ENCODE measurements at places on chromosomes 16 and 17.

DNA sequence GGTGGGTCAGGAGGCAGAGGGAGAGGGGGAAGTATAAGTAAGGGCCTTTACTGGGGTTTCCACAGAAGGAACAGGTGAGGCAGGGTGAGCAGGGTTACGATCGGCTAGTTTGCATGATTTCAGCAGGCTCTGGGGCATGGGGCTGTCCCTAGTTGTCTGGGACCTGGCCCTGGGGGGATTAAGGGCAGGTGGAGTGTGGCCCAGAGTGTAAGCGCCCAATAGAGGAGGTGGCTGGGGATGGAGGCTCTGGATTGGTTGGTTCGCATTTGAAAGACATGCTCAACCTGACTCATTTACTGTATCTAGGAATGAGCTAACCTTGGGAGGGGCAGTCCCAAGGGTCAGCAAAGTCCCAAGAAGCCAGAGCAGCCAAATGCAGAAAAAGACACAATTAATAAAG lies 230.3 kb downstream of the MAP2K4 start:
- DNase-seq: no peak

DNA sequence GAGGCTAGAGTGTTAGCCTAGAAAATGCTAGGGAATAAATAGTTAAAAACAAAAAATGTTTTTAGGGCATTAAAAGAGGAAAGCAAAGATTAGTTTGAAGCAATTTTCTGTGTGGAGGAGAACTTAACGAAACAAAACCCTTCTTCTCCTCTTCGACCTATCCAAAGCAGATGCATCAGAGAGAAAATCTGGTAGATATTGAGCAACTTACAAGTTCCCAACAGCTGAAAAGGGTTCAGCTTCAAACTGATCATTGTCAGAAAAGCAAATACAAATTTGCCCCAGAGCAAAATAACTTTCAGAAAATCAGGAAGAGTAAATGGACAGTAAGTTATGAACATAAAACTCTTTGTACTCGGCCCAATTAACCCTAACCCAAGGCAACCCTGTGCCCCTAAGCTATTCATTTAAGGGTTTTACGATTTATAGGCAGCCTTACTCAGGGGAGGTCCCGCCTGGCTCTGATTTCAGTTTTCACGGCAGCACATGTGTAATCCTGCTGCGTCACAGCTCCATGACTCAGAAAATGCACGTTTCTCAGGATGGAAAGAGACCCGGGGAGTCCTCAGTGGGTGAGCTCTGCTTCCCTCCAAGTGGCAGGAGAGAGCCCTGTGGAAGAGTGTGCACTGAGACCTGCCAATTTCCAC lies 405.7 kb upstream of the SALL1 start:
- no peak for DNase-seq

- peak; percentile 68 for DNase-seq
These were observed 58.6 kb downstream of the EMP2 start for GRCh38 chr16:10521681-10522274.

GRCh38 chr17:34009912-34010311 lies 245.2 kb upstream of the CCL2 start:
- no peak for DNase-seq

- peak; percentile 66 for DNase-seq
These were observed 1.1 kb downstream of the CD300H start for GRCh38 chr17:74566132-74566753.

DNA sequence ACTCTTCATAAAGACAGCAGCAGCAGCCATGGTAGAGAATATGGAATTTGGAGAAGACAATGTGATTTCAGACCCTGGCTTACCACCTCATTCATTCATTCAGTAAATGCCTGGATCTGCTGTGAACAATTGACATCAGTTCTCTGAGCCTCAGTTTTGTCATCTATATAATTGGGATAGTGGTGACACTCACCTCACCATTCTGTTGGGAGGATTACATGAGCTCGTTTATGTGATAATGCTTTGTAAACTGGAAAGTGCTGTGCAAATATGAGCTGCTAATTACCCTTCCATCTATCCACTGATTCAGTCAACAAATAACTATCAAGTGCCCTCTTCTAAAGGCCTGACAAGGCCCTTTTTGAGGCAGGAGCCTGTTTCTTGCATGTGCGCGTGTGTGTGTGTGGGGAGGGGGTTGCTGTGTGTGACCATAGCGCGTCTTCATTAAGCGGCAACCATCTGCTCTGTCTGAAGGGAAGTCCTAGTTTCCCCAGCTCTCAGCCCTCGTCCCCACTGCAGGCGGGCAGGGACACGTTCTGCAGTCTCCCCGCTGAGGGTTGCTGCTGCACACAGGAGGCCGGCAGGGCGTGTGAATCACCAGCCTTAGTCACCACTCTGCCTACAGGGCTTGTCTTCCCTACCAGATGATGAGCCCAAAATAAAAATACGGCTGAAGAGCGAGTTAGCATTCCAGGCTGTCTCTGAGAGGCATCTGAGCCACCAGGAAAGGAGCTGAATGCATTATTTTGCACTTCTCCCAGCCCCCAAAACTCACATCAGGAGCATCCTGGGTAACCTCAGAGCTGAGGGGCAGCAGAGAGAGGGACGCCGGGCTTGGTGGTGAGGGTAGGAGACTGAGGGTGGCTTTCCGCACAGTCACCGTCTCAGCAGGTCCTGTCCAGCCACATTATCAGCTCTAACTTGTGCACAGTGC lies 19.9 kb downstream of the ARL4D start:
- DNase-seq: no peak

- DNase-seq: no peak
These were observed 175.5 kb downstream of the KATNIP start for GRCh38 chr16:27725236-27726000.

GRCh38 chr17:8393470-8394231 lies 4.0 kb downstream of the RNF222 start:
- DNase-seq: no peak

DNA sequence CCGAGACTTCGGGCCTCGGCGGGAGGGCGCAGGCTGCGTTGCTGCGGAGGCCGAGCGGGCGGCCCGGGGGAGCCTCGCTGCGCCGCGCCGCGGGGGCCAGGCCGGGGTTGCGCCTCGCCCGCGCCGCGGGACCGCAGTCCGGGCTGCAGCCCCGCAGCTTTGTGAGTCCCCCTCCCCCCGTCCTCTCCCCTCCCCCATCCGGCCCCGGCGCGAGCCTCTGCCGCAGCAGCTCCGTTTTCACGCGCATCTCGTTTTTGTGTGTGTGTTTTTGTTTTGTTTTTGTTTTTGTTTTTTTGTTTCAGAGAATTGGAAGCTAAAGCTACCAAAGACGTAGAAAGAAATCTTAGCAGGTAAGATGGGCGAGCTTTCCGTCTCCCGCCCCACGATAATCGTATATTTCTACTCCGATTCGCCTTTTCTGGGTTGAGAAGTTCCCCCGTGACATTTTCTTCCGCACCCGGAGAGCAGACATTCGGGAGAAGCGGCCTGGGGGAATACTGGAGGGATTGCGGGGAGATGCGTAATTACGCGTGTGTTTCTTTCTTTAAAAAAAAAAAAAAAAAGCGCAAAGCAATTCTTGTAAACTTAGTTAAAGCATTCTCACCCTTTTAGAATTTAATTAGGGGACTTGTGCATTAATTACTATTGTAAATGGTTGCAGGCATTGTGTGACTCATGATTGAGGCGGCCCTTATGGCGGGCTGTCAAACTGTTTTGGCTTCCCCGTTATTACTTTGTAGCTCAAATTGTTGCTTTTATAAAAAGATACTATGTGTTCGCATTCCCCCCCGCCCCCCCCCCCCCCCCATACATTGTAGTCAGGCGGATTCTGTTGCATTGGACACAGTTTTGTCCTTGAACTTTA lies 732 bp downstream of the TNRC6A start:
- peak; percentile 56 for DNase-seq

- no peak for DNase-seq
These were observed 1.8 kb upstream of the CDRT4 start for GRCh38 chr17:15469260-15469659.

DNA sequence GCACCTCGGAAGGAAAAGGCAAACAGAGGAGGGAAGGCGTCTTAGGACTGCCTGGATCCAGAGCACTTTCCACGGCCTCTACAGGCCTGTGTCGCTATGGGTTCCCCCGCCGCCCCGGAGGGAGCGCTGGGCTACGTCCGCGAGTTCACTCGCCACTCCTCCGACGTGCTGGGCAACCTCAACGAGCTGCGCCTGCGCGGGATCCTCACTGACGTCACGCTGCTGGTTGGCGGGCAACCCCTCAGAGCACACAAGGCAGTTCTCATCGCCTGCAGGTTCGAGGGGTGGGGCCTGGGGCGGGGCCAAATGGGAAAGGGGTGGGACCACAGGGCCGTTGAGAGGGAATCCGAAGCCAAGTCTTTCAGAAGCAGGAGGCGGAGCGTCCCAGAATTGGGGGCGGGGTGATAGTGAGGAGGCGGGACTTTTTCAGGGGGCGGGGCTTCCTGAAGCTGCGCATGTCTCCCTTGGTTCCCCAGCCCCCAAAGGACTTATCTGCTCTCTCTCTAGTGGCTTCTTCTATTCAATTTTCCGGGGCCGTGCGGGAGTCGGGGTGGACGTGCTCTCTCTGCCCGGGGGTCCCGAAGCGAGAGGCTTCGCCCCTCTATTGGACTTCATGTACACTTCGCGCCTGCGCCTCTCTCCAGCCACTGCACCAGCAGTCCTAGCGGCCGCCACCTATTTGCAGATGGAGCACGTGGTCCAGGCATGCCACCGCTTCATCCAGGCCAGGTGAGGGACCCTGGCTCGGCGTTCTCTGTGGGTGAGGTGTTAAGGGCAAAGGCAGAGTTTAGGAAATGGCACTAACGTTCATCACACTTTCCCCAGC lies 939 bp downstream of the BCL6B start:
- DNase-seq: peak; percentile 98

GRCh38 chr16:8847623-8848022 lies 21.2 kb downstream of the CARHSP1 start:
- DNase-seq: peak; percentile 10

- no peak for DNase-seq
These were observed 127.7 kb upstream of the GSE1 start for GRCh38 chr16:85485379-85485778.

DNA sequence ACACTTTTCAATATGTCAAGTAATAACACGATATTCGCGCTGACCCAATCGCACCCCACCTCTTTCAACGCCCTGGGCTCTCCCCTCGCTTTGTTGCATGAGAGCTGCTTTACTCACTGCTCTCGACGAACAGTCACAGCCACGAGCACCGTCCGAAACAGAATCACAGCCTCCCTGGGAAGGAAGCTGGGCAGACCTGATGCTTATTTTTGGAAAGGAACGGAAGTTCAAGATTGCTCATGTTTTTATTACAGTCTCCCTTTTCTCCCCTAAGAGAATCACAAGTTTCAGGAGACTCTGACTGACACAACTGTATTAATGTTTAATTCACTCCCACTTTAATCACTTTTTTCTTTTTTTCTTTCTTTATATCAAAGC lies 67.8 kb downstream of the ANKRD11 start:
- DNase-seq: peak; percentile 83

GRCh38 chr16:2895813-2896212 lies 12.8 kb downstream of the FLYWCH2 start:
- DNase-seq: no peak

- peak; percentile 79 for DNase-seq
These were observed 3.0 kb upstream of the CHD3 start for GRCh38 chr17:7885367-7886226.

DNA sequence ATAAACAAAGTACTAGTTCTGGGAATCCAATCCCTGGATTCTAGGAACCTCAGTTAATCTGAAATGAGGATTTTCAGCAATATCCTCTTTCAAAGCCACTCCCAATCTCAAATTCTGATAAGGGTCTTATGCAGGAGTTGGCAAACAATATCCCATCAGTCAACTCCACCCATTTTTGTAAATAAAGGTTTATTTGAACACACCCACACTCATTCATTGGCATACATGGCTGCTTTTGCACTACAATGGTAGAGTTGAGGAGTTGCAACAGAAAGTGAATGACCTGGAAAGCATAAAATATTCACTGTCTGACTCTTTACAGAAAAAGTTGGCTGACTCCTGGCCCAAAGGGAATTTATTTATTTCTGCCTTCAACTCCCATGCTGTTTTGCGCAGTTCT lies 157.7 kb upstream of the CDH11 start:
- DNase-seq: no peak

DNA sequence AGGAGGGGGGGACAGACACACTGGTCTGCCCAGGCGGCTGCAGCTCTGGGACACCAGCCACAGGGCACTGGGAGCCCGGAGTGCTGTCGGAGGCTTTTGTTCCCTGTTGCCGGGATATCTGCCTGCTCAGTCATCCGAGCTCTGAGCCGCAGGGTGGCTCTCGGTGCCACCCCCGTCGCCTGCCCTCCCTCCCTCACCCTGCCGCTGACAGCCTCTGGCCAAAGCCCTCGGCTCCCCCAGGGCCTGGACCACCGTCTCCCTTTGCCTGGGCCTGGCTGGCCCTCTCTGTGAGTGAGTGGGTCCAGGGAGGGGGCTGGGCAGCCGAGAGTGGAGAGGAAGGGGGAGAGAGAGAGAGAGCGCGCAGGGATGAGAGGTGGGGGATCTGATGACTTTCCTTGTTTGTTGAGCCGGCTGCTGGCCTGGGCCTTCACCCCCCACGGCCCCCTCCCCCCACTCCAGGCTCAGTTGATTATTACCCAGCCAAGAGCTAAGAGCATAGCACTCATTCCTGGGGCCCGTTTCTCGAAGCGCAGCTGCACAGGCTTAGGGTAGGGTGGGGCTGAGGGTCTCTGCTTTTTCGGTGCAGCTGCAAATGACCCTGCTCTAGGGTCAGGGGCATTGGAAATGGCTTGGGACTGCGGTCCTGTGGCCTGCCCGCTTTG lies 2.7 kb downstream of the FOXJ1 start:
- peak; percentile 32 for DNase-seq

- DNase-seq: no peak
These were observed 52.6 kb downstream of the RAB11FIP4 start for GRCh38 chr17:31444026-31444425.

- no peak for DNase-seq
These were observed 14.4 kb upstream of the FBXO47 start for GRCh38 chr17:38981636-38982035.

All from GM13976 (cell line).